ENCODE measurements at places on chromosomes 12 and 14.
A peak's percentile ranks its signal among the peaks of the same experiment; 100 is the strongest.

DNA sequence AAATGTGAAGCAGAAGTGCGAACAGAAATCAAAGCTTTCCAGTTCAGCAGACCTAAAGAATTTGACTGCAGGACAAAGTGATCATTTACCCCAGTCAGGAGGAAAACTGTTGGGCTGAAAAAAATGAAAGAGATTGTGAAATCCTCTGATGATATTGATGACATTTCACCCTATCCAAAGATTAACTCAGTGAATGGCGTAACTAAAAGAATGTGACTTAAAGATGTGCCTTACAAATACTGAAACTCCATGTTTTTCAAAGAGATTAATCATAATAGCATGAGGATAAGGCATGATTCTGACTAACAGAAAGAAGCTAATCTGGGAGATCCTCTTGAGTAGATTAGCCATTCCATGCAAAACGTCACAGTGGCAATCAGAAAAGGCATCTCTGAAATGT is 225.6 kb downstream of the DUSP6 start:
- DNase-seq, result no peak

DNA sequence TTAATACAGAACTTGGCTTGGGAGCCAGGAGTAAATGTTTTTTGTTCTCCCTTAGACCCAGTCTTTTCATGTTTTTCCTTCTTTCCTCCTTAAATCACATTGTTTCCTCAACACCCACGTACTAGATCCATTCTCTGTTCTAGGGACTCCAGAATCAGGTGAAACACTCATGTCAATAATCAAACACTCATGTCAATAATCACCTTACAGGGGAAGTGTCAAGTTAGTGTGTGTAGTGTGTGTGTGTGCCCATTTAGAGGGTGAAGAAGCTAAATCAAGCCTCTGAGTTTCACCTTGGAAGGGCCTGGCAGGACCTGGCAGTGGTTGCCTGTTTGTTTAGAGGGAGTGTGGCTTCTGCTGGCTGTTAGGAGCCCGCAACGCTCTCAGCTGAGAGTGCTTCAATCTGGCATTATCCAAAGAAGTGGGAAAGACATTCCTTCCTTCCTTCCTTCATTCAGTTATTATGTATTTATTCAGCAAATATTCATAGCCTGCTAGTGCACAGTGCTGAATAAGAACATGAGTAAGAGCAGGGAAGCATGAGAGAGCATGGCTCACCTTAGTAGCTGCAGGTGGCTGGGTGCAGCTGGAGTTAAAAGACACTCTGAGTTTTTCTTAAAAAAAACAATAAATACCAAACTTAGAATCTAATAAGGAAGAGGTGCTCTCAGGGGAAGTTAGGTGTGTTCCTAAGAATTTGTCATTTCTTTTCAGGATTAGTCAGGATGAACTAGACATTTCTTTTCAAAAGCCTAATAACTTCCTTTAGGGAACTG is 17.6 kb upstream of the EID3 start:
- DNase-seq, result peak; percentile 60

GRCh38 chr14:44970907-44971306 is 8.9 kb downstream of the TOGARAM1 start:
- no peak for DNase-seq

- DNase-seq, result no peak
Measured at GRCh38 chr14:100391724-100392123, 68.6 kb downstream of the SLC25A47 start.

DNA sequence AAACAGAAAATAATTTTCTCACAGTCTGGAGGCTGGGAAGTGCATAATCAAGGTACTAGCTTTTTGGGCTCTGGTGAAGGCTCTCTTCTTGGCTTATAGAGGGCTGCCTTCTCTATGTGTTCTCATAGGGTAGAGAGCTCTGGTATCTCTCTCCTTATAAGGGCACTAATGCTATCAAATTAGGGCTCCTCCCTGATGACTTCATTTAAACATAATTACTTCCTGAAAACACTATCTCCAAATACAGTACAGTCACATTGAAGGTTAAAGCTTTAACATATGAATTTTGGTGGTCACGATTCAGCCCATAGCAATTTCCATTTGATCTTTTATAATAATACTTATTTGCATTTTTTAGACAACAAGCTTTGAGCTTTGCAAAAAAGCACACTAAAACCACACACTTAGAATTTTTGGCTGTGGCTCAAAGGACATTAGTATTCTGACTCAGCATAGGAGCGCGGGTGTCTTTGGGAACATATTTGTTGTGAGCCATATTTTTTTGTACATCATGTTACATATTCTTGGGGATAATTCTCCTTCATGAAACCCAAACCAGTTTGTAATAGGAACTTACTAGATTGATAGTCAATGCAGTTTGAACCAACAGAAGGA is 808.1 kb upstream of the FBXO33 start:
- no peak for DNase-seq

DNA sequence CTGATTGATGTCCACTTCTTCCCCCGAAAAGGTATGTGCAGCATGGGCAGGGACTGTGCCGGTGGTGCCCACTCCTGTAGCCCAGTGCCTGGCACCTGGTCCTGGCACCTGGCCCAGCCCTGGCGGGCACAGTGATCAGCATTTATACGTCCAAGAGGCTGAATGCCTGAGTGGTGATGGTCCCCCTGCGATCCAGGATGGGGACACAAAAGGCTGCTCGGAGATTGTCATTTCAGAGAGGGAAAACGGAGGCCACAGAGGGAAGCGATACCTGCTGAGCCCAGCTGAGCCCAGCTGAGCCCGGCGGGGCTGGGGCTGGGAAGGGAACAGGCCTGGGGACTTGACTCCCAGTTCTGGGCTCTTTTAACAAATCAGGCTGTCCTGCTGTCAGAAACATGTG is 55.8 kb downstream of the PRIMA1 start:
- no peak for DNase-seq
